Activated naive CD4-positive, alpha-beta T cell (primary cell): ENCODE measurements at places on chromosomes 5 and 9.

- no peak for DNase-seq
These were observed 102.4 kb downstream of the ZNF354C start for GRCh38 chr5:179162351-179163235.

GRCh38 chr5:166166071-166166470, 2125.4 kb upstream of the WWC1 start:
- DNase-seq: no peak

DNA sequence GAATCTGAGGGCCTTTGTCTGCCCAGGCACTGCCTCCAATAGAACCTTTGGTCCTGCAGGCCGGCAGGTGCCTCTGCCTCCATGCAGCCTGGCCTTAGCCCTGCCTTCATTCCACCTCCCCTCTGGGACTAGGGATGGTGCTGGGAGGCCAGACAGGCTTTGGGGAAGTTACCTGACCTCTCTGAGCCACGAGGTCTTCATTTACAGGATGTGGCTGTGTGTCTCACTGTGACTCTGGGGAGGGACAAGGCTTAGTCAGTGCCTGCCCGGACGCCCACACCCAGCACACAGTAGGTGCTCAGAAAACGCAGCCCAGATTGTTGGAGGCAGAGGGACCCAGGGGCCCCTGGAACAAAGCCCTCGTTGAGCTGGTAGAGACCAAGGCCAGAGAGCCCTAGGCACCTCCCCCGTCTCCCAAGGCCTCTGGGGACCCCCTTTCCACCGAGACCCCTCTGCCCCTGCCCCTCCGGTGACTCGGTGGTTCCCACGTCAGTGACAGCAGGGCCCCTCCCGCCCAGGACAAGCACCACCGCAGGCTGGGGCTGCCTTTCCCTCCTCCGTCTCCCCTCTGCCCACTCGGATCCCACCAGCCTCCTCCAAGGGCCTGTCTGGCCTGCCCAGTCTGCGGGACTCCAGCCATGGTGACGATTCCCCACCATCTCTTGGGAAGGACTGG, 46.9 kb upstream of the EGFL7 start:
- DNase-seq: no peak

DNA sequence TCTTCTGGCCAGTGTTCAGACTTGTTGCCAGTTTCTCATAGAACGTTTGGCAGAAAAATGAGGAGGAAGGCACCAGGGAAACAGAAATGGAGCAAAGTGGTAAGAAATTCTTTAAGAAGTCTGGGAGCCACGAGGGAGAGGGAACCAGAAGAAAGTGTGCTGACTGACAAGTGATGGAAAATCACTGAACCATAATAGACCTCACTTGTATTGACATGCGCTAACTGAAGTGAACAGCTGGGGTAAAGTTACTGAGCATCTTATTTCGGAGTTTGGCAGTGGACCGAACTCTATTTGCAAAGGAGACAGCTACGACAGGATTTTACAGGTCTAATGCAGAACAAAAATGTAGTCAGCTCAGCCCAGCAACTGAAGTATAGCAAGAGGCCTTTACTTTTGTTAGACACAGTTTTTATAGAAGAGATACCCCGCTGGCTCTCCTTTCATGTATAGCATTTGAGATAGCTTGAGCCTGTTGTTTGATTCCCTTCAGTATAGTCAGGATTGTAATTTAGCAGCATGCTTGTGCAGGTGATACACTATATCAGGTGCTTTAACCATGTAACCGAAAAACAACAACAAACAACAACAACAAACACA, 53.6 kb downstream of the HMHB1 start:
- no peak for DNase-seq

DNA sequence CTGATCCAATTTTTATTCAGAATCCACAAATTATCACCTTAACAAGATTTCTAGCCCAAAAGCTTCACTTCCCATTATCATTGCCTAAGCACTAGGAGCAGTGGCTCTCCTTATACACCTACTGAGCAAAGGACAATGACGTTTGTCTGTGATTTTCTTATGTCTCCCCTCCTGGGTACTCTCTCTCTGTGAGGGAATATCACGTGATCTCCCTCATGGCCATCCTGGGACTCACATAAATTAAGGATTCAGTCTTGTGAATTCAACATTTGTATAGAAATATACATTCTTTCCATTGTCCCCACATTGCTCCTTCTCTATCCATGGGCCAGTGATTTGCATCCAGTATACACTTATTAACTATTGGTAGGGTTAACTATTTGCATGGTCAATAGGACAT, 476.5 kb downstream of the PLK2 start:
- no peak for DNase-seq

GRCh38 chr5:136235321-136235720, 42.4 kb upstream of the SMIM32 start:
- no peak for DNase-seq

DNA sequence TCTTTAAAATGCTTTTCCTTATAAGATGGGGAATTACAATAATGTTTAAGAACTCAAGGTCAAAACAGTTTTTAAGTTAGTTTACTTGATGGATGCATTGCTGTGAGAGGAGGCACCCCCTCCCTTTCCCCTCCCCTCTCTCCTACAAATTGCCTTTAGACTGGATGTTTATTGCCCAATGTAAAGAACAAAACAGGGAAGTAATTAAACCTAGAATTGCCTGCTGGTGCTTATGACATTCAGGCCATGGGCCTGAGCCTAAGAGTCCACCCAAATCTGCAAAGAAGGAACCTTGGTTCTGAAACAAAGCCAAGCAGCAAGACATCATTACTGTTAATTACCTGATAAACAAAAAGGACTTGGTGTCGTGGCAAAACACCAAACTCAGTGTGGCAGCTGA, 630.3 kb downstream of the ISL1 start:
- DNase-seq: no peak

- DNase-seq: no peak
These were observed 33.5 kb downstream of the ANGPTL2 start for GRCh38 chr9:127088724-127089615.
